PC-3 (cell line): ENCODE measurements at places on chromosomes 13 and 19. TPM values are rescaled to one million over a fixed set of nuclear protein-coding genes. Genes with fewer than 3 reads are reported as not detected.

DNA sequence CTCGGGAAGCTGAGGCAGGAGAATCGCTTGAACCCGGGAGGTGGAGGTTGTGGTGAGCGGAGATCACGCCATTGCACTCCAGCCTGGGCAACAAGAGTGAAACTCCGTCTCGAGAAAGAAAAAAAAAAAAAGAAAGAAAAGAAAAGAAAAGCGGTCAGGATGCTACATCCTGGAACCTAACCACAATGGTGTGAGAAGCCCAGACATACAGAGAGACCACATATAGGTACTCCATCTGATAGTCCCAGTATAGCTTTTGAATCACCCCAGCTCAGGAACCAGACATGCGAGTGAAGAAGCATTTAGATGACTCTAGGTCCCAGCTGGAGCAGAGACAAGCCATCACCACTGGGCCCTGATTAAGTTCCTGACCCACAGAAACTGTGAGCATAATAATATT lies 3.2 kb downstream of the IFNL1 start:
- no peaks in the 10 kb centered on the region for H3K27me3 ChIP-seq
- no peak overlapping the region for H3K27ac ChIP-seq
- H3K4me1 ChIP-seq: no peaks in the 10 kb centered on the region
- DNase-seq: no peak
- H3K36me3 ChIP-seq: no peaks in the 10 kb centered on the region

ZNF177 gene
- total RNA-seq: 1.3 and 1.4 TPM in 2 replicates

- no peak overlapping the region for H3K27ac ChIP-seq
- DNase-seq: no peak
- no peak overlapping the region for H3K4me3 ChIP-seq
- no peaks in the 10 kb centered on the region for H3K36me3 ChIP-seq
- peaks cover 6% of the 10 kb centered on the region for H3K4me1 ChIP-seq
These were observed 25.3 kb downstream of the B3GLCT start for GRCh38 chr13:31224963-31225559.

ZNF99 gene
- not detected in 2 replicates for total RNA-seq

GRCh38 chr13:77876176-77876575 lies 42.5 kb downstream of the EDNRB start:
- H3K4me3 ChIP-seq: no peak overlapping the region
- H3K27me3 ChIP-seq: no peaks in the 10 kb centered on the region
- H3K36me3 ChIP-seq: no peaks in the 10 kb centered on the region
- H3K27ac ChIP-seq: no peak overlapping the region
- DNase-seq: no peak
- H3K4me1 ChIP-seq: peaks cover 16% of the 10 kb centered on the region

DNA sequence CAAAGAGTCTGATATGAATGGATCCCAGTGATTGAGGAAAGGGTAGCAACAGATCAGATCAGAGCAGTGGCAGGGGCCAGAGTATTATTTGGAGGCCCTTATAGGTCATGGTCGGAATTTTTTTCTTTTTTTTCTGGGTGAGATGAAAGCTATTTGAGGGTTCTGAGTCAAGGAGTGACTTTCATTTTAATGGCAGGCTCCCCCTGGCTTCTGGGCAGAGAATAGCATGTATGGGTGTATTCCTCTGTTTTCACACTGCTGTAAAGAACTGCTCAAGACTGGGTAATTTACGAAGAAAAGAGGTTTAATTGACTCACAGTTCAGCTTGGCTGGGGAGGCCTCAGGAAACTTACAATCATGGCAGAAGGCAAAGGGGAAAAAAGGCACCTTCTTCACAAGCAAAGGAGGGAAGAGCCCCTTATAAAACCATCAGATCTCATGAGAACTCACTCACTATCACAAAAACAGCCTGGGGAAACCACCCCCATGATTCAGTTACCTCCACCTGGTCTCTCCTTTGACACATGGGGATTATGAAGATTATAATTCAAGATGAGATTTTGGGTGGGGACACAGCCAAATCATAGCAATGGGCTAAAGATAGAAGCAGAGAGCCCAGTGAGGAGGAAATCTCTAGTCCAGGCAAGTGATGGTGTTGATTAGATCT lies 3.0 kb upstream of the SLC6A16 start:
- H3K4me3 ChIP-seq: no peak overlapping the region
- H3K4me1 ChIP-seq: no peaks in the 10 kb centered on the region
- H3K36me3 ChIP-seq: no peaks in the 10 kb centered on the region
- no peak overlapping the region for H3K27ac ChIP-seq

DNA sequence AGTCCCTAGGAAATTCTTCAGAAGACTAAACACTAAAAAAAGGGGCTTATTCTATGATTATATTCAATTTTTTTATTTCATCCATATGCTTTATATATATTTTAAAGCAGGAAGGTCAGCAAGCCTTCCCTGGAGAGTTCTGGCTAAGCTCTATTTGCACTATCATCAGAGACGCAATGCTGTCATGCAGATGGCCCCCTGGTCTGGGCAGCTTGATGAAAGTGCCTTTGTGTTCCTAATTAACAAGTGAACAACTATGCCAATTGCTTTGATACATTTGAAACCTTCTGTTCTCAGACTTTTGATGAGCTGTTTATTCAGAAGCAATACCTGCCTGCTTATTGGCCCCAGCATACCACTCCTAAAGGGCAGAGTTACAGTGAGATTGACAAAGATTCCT lies 1344.6 kb downstream of the OLFM4 start:
- DNase-seq: no peak
- no peaks in the 10 kb centered on the region for H3K36me3 ChIP-seq
- H3K27ac ChIP-seq: no peak overlapping the region
- H3K27me3 ChIP-seq: no peaks in the 10 kb centered on the region
- no peaks in the 10 kb centered on the region for H3K4me1 ChIP-seq

DNA sequence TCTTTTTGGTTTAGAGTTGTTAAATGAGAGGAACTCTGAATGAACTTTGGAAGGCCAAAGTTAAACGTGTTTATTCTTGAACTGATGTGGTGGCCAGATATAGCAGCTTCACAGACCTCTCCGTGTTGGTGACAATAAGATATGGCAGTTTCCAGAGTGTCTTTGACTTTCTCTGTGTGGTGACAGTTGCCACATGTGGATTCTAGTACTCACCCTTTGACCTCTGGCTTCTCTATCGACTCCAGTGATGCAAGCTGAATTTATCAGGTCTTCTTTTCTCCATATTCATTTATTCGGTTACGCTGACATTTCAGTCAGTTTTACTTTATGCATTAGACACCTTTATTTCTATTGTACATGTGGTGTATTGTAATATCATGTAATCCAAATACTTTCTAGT lies 1469.5 kb downstream of the SLITRK1 start:
- H3K4me1 ChIP-seq: no peaks in the 10 kb centered on the region
- H3K4me3 ChIP-seq: no peak overlapping the region
- no peaks in the 10 kb centered on the region for H3K36me3 ChIP-seq
- no peaks in the 10 kb centered on the region for H3K27me3 ChIP-seq
- H3K27ac ChIP-seq: no peak overlapping the region

TECR gene
- total RNA-seq: 144 and 145 TPM in 2 replicates

DNA sequence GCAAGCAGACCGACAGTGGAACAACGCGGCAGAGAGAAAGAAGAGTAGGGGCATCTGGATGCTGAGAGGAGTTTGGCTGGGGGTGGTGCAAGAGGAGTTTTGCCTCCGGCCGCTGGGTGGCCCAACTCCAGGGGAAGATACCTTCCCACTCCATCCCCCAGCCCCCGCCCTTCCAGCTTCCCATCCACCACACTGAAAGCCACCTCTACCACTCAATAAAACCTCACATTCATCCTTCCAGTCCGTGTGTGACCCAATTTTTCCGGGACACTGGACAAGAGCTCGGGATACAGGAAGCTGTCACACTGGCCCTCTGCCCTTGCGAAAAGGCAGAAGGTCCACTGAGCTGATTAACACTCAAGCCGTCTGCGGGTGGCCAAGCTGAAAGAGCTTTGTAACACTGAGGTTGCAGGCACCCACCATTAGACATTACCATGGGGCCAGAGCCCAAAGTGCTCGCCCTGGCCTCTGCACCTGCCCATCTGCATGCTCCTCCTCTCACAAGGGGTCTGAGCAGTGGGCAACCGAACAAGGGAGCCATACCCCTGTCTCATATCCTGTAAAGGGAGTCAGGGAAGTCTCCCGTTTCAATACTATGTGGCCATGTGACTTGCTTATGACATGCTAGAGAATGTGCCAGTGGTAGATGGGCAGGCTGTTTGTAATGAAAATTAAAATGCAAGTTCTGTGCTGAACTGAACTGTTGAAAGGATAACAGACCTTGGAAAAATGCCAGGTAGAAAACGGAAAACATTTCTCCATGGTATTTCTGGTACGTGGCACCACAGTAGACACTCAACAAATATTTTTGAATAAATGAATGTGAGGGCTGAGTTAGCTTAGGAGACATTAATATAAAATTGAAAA lies 205.1 kb upstream of the STARD13 start:
- H3K27ac ChIP-seq: no peak overlapping the region
- no peaks in the 10 kb centered on the region for H3K27me3 ChIP-seq
- H3K36me3 ChIP-seq: no peaks in the 10 kb centered on the region
- H3K4me1 ChIP-seq: peaks cover 18% of the 10 kb centered on the region
- no peak overlapping the region for H3K4me3 ChIP-seq
- no peak for DNase-seq

GRCh38 chr13:40094056-40094455 lies 438.6 kb downstream of the COG6 start:
- no peaks in the 10 kb centered on the region for H3K27me3 ChIP-seq
- peak; percentile 13 for DNase-seq
- no peak overlapping the region for H3K4me3 ChIP-seq
- H3K4me1 ChIP-seq: no peaks in the 10 kb centered on the region
- no peak overlapping the region for H3K27ac ChIP-seq

DNA sequence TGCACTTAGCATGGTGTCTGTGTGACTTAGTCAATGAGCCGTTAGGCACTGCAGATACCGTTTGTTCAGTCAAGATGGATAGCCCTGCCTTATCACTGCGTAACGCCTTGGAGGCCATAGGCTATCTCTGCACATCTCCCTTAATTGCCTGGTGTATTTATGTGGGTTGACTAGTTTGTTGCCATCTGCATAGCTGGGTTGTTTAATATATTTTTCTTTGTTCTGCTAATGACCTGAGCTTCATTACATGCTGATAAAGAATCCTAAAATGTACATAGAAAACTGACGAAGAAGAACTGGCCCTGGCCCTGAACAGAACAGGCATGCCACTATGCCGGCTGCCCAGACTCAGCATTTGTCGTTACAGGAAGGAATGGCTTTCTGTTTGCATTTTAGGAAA lies 297.8 kb downstream of the SHISA2 start:
- peak overlapping the region; percentile 59; the same call in 1 of the 2 replicates for H3K27ac ChIP-seq
- H3K4me1 ChIP-seq: peaks cover 17% of the 10 kb centered on the region
- no peaks in the 10 kb centered on the region for H3K36me3 ChIP-seq

CEACAM19 gene
- 2.2 and 4.3 TPM in 2 replicates for total RNA-seq

METTL21C gene
- not detected in 2 replicates for total RNA-seq

DNA sequence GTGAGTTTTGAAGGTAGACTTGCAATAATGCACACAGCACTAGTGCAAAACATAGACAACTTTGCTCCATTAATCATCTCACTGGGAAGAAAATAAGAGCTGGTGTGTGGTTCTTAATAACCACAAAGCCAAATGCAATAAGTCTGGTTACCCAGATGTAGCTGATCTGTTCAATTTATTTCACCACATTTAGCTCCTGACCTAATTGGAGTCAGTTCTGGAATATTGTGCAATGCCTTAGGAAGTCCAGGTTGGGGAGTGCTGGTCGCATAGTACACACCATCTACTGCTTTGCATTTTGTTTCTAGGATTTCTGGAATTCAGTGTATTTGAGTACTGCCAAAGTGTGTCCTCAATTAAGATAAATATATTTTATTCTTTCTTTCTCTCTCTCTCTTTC lies 483.3 kb upstream of the SPRY2 start:
- no peaks in the 10 kb centered on the region for H3K27me3 ChIP-seq
- no peaks in the 10 kb centered on the region for H3K4me1 ChIP-seq
- H3K4me3 ChIP-seq: no peak overlapping the region

C2CD4C gene
- total RNA-seq: 0.29 TPM in 2 replicates

GRCh38 chr13:110580800-110581199 lies 19.3 kb upstream of the RAB20 start:
- H3K4me3 ChIP-seq: no peak overlapping the region
- DNase-seq: no peak
- H3K27ac ChIP-seq: no peak overlapping the region

DNA sequence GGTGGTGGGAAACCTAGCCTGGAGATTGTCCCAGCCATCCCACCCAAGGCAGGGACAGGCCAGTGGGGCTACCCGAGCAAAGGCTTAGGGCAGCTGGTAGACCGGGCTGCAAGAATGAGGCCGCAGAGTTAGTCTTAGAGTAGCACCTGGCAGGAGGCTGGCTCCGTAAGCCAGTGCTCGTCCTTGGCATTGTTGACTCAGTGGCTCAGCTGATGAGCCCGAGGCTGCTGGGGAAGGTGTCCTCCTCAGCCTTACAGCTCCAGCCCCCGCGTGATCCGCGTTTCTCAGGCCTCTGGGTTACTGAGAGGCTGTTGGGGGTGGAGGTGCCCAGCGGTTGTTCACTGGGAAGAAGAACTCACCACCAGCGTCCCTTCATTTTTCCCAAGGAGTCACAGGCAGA lies 24.7 kb downstream of the PPP1R37 start:
- H3K4me1 ChIP-seq: peaks cover 17% of the 10 kb centered on the region
- no peaks in the 10 kb centered on the region for H3K36me3 ChIP-seq
- H3K27me3 ChIP-seq: no peaks in the 10 kb centered on the region
- H3K4me3 ChIP-seq: no peak overlapping the region
- DNase-seq: no peak

DNA sequence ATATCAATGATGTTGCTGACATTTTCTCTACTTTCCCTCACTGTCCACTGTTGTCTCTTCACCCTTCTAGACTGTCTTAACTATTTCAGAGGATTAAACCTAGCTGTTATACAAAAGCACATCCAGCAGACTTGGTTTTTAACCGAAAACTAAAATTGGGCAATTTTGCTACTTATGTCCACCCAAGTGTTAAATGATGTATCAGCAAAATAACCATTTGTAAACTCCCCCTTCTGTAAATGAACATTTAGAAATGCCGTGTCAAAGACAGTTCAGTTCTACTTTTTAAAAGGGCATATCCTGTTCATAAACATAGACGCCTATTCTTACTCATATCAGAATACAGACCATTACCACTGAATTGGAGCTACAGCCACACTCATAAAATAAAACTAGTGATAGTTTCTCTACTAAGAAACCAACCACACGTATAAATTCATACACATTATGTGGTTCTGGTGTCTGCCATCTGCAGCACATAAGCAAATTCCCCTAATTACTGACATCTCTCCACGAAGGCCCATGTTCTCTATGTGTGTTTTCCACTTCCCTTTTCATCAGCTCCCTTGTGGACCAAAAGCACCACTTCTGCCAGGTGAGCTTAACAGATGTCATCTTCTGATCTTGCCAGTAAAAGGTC lies 1091.8 kb downstream of the PCDH9 start:
- DNase-seq: no peak
- no peaks in the 10 kb centered on the region for H3K27me3 ChIP-seq
- H3K36me3 ChIP-seq: no peaks in the 10 kb centered on the region
- no peaks in the 10 kb centered on the region for H3K4me1 ChIP-seq
- no peak overlapping the region for H3K4me3 ChIP-seq

- H3K4me1 ChIP-seq: no peaks in the 10 kb centered on the region
- no peaks in the 10 kb centered on the region for H3K36me3 ChIP-seq
- DNase-seq: no peak
These were observed 47.5 kb downstream of the ZNF536 start for GRCh38 chr19:30419568-30420180.

GRCh38 chr13:21240586-21240985 lies 64.1 kb downstream of the MRPL57 start:
- no peak overlapping the region for H3K27ac ChIP-seq
- no peaks in the 10 kb centered on the region for H3K36me3 ChIP-seq
- no peaks in the 10 kb centered on the region for H3K27me3 ChIP-seq
- no peak overlapping the region for H3K4me3 ChIP-seq
- H3K4me1 ChIP-seq: no peaks in the 10 kb centered on the region
- peak; percentile 37 for DNase-seq

- H3K4me3 ChIP-seq: no peak overlapping the region
- no peaks in the 10 kb centered on the region for H3K27me3 ChIP-seq
- H3K27ac ChIP-seq: no peak overlapping the region
- no peaks in the 10 kb centered on the region for H3K4me1 ChIP-seq
- H3K36me3 ChIP-seq: no peaks in the 10 kb centered on the region
These were observed 23.4 kb downstream of the DPRX start for GRCh38 chr19:53655042-53655665.
